ENCODE measurements at places on chromosomes 7 and 10.

DNA sequence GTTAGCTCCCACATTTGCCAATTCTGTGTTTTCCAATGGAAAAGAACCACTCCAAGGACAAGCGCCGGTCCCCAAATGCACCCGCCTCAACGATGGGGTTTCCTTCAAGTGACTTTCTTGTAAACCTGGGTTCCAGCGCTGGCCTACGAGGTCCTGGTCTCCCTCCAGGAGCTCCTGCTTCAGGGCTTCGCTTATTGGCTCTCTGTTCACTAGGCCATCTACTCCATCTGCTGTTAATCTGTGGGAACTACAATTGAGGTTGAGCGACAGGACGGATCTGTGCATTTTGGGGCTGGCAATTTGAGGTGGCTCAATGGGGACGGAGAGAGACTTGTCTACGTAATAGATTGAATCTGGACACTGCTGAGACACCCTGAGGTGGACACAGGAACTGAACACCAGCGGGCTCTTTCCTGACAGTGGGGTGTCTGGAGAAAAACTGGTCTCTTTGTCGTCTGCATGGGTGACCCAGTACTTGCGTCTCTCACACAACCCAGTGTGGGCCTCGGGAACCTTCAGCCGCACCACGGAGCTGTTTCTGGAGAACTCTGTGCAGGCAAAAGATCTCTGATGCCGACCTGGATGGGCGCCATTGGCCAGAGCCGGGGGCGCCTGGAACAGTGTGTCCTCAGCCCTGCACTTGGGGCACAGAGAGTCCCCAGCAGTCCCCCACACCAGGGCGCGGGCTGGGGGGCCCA lies 115.9 kb upstream of the ADAM12 start:
- peak; percentile 6 for DNase-seq

GRCh38 chr7:24337180-24337579 lies 53.2 kb downstream of the NPY start:
- DNase-seq = no peak

DNA sequence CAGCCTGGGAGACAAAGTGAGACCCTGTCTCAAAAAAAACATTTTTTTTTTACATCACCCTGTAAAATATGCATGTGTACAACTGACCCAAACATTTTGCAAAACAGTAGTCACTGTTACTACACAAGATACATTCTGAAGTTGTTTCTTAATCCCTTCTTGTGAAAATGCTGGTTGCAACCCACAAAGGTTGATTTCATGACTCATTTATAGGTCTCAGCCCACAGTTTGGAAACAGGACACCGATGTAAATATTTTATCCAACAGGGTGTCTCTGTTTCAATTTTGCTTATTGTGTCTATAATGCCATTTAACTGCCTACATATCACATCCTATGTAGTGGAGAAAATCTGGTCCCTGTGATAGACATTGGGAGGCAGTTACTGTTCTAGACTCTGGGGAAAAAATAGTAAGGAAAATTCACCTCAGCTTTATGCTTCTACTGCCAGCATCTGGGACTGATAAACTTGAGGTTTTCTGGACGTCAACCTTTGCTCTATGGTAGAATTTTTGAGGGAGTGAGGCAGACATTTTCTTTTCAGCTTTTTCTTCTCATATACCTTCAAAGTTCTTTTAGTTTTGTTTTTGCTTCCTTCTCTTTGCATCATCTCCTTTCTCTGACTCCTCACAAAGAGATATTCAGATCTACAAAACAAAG lies 1.6 kb upstream of the RAB19 start:
- no peak for DNase-seq

GRCh38 chr7:134085311-134085710 lies 41.8 kb upstream of the LRGUK start:
- no peak for DNase-seq

GRCh38 chr10:76342996-76343395 lies 911.6 kb downstream of the LRMDA start:
- no peak for DNase-seq

Measured in CD4-positive, alpha-beta T cell treated with Interleukin-12 subunit alpha and Interleukin-12 subunit beta, for 1 hour (primary cell).